AG09319 (cell line): ENCODE measurements at places on chromosomes 5 and 9.

GRCh38 chr5:31113101-31113500 is 80.4 kb upstream of the CDH6 start:
- DNase-seq, result no peak

GRCh38 chr9:78939311-78940065 is 632.3 kb upstream of the TLE4 start:
- DNase-seq, result no peak

DNA sequence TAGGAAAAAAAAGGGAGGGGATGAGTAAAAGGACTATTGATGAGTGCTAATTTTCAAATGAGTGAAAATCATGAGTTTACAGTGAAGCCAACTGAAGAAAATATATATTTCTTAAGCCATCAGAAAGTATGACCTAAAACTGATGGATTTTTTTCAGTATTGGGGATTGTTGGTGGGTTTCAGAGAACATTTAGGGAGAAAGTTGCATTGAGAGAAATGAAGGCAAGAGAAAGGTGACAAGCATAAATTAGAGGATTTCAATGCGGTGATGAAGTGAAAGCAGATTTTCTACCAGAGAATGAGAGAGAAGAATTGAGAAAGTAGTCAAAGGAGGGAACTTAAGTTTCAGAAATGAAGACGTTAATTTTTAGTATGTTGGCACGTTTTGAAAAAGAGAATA is 8.5 kb upstream of the SNX24 start:
- no peak for DNase-seq

GRCh38 chr5:98845878-98846277 is 72.4 kb downstream of the RGMB start:
- no peak for DNase-seq

DNA sequence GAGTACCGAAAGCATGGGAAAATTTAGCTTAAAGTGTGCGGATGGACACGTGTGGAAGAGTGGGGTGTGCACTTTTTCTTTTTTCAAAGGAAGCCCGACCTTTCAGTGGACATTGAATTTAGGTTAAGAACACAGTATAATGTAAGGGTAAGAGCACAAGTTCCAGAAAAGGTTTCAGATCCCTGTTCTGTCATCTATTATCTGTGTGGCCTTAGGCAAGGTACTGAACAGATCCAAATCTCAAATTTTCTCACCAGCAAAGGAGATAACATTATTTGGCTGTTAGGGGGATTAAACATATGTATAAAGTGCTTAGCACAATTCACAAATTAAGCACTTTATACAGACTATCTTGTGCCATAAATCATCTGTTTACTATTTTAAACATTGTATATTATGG is 441.0 kb downstream of the SPOCK1 start:
- no peak for DNase-seq
